NCI-H2107 (cell line): ENCODE measurements at places on chromosomes 5 and 9.

DNA sequence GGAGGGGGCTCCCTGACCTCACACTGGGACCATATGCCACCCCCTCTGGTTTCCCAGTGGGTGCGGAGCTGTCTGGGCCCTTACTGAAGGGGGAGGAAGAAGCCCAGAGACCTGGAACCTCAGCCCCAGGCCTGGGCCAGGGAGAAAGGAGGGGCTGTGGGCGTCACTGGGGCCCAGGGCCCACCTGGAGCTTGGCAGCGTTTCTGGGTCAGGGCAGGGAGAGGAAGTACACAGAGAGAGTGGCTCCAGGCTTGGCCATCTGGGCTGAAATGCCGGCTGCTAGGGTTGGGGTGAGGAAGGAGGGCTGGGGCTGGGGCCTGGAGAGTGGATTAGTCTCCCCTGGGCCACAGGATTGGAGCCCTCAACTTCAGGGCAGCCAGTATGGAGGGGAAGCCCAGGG, 6.4 kb upstream of the DAB2IP start:
- no peak for DNase-seq

GRCh38 chr5:179620703-179621350, 2.6 kb downstream of the HNRNPH1 start:
- no peak for DNase-seq

DNA sequence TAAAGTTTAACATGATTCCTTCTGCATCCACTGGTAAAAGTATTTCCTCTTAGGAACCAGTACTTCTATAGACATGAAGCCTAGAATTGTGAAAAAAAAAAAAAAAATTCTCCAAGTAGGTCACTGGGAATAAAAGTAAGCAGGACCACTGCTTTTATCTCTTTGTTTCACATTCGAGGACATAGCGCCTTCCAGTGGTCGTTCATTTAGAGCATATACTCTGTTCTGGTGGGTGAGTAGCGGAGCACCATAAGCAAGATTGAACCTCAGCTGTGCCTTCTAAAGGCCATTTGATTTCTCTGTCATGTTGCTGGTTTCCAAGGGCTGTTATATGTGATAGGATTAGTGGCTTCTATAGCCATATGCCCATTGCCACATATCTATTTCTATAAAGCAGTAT, 393.1 kb downstream of the TMEM232 start:
- DNase-seq: no peak

DNA sequence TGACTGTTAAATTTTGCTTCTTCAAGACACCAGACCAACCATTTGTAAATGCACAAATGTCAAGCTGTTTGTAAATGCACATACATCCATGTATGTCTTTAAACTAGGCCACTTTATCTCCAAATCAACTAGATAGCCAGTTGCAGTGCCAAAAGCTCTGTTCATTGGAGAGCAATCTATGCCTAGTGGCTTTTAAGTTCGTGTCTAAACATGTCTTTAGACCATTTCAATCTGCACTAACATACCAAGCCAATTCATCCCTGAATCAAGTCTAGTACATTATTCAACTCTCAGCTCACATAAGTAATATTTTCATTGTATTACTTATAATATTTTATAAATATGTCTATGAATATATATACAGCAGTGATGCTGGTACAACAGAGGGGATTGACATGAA, 985.9 kb downstream of the CDH18 start:
- DNase-seq: no peak

GRCh38 chr9:9521033-9521779, 1091.6 kb downstream of the PTPRD start:
- no peak for DNase-seq

GRCh38 chr5:56164376-56164775, 68.8 kb downstream of the ANKRD55 start:
- DNase-seq: no peak

- no peak for DNase-seq
Measured at GRCh38 chr9:88936668-88937067, 54.6 kb upstream of the S1PR3 start.

DNA sequence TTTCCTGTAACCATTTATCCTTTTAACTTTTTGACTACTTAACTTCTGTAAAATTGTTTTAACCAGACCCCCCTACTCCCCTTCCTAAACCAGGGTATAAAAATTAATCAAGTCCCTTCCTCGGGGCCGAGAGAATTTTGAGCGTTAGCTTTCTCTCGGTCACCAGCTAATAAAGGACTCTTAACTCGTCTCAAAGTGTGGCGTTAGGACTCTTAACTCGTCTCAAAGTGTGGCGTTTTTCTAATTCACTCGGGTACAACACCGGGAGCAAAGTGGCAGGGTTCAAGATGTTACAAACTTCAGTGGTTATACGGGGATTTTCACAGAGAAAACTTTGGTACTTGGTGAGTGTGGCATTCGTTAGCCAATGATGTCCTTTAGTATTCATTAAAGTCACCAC, 39.7 kb upstream of the PPP1R26 start:
- no peak for DNase-seq

DNA sequence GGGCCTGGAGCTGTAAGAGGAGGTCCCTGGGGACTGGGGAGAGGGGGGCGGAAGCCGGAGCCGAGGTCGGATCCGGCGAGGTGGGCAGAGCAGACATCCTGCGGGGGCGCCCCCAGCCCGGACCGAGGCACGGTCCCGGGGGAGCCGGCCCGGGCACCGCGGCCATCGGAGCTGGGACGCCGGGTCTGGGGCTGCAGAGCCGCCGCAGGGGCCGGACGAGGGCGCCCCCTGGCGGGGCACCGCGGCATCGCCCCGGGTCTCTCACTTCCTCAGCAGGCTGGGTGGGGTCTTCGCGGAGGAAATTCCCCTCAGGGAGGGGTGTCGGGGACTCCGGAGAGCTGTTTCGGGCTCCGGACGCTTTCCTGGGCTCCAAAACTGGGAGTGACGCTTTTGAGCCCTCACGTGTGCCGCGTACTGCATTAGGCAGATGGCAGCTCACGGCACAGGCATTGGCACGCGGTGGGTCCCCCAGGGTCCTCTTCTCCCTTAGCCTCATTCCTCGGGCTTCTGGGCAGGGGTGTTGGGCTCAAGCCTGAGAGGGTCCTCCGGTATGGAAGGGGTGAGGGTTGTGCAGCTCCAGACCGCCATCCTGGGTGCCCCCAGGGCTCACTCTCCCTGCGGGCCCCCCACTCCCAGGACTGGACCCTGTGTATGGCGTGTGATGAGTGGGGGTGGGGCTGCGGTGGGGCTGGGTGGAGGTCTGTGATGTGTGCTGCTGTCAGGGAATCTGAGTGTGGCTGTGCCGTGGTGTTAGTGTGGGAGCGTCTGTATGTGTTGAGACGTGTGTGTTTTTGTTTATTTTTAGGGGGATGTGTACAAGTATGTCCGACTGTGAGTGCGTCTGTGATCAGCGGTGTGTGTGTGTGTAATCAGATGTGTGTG, 29.6 kb downstream of the LHX2 start:
- no peak for DNase-seq

GRCh38 chr9:30775236-30775635, 1609.2 kb upstream of the ACO1 start:
- DNase-seq: no peak

- no peak for DNase-seq
Measured at GRCh38 chr9:89635816-89636215, 31.0 kb downstream of the GADD45G start.

DNA sequence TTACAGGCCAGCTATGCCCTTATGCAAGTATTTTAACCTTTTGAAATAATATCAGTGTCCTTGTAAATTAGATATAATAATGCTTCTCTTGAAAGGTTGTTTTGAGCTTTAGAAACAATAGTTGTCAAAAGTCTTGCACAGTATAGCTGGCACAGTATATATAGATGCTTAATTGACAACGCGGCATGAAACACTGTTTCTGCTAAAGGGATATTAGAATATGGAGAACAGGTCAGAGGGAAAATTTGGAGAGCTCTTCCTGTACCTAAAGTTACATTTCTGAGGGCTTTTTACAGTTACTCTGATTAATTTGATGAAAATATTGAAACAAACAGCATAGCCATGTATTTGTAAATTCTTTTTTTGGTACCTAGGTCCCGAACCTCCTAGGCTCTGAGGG, 4.5 kb downstream of the NUDT2 start:
- no peak for DNase-seq

GRCh38 chr5:33423018-33423630, 17.6 kb upstream of the TARS1 start:
- DNase-seq: no peak

GRCh38 chr9:134505032-134505431, 136.6 kb upstream of the COL5A1 start:
- DNase-seq: no peak

DNA sequence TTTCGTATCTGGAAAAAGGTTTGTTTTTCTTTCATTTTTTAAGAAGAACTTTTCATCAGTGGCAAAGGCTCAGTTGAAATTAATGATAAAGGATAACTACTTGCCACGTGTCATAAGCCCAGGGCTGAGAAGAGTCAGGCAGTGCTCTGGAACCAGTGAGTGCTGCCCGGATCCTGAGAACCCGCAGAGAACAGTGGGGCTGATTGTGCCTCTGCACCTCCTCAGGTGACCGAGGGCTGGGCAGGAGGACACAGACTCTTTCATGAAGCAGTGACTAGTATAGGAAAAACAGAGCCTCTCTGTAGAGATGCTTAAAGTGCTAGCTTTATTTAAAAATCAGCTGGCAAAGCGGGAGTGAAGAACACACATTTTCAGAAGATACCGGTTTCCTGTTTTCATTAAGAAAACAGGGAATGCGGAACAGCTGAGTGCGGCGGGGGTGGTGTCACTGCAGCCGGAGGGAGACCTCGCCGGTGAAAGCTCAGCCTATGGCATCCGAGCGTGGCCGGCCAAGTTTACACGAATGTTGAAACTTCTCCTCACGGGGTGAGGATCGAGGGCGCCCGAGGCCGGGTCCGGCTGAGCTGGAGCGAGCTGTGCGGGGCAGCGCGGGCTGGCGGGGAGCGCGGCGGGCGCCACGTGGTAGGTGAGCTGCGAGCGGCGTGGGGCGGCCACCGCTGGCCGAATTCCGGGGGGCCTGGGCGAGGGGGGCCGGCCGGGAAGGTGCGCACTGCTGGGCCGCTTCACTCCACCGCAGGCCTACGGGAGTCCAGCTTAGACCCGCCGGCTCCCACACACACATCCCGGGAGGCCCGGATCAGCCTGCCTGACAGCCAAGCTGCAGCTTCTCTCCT, 134.7 kb upstream of the DMRT1 start:
- DNase-seq: no peak

- DNase-seq: no peak
Measured at GRCh38 chr9:124500796-124501611, 6.2 kb downstream of the NR5A1 start.

DNA sequence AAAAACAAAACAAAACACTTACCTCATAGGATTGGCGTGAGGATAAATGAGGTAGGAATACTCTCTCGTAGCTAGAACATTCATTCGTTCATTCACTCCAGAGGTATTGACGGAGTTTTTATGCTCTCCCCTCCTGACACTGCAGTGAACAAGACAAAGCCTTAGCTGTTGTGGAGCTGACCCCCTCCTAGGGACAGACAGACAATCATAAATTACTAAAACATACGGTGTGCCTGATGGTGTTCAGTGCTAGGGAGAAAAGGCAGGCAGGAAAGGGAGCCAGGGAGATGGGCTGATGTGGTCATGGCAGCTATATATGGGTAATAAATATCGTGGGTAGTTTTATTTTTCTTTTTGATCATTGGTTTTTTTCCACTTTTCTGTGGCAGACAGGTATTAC, 5.7 kb upstream of the BRD3 start:
- DNase-seq: no peak

GRCh38 chr9:19451240-19452087, 42.7 kb downstream of the ACER2 start:
- DNase-seq: no peak

DNA sequence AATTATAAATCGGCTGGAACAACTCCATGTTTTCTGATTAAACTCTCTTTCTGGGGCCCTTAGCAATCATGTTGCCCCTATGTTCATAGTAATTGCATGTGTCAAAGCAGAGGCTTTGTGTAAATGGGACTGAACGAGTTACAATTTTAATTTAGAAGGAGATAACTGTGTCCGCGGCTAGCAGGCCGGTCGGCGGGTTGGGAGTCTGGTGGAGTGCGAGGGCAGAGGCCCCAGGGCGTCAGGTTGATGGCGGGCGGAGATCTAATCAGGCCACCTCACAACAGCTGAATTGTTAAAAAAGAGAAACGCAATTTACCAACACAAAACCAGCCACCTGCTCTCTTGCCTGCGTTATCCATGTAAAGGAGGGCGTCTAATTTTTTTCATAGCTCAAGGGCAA, 134.9 kb upstream of the LPCAT1 start:
- no peak for DNase-seq

DNA sequence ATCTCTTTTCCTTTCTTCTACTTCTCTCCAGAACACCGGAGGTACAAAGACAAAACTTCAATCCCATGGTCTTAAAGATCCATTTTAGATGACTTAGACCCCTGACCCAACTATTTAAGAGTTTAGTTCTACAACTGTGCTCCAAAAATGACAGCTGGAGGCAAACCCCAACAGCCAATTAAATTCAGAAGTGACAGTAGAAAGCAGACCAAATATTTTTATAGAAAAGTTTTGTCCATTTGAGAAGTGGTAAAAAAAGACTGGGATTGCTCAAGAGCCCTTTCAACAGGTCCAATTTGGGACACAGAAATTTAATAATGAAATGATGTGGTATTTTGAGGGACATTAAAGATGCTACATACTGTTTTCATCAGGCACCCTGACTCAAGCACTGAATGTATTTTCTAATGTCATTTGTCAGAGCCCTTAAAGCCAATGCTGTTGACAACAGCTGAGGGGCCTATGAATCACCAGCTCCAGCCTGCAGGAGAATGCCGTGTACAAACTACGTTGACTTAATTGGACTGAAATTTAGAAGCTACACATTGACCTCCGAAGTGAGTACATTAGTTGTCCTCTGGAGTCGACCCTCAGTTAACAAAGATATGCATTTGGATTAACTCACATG, 147.5 kb upstream of the PIK3R1 start:
- no peak for DNase-seq

- no peak for DNase-seq
Measured at GRCh38 chr5:170247363-170247762, 14.6 kb downstream of the C5orf58 start.

DNA sequence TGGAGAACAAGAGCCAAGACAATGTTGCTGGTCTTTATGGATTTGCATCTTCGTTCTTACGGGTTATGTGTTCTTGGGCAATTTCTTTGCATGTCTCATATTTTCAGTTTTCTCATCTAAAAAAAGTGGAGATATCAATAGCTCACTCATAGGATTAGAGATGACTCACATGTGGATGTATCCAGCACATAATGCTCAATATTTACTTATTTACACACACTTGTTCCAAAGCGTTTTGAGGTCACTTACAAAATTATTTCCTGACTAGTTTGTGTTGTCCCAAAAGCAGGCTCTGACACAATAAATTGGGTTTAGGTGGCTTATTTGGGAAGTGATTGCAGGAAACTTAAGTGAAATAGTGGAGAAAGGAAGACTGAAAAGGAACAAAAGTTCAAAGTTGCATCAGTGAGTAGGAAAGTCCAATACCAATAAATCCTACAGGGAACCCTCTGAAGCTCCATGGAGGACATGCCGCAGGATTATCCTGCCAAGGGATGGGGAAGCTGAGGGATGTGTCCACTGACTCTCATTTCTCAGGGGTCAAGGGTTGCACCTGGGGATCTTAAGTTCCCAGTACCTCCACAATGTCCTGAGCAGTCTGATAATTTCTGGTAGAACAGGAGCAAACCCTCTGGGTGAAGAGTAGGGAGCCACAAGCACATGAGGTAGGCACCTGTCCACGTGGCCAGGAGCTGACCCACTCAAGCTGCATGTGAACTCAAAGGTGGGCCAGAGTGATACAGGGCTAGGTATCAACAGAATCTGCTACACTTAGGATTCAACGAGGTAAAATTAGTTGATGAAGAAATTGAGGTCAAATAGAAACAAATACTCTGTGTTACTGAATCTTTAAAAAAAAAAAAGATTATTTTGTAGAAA, 37.4 kb upstream of the SLC44A1 start:
- no peak for DNase-seq
